Activated T-cell treated with anti-CD3 and anti-CD28 coated beads, Interleukin-2, amount 50 U/mL, for 72 hours (primary cell): ENCODE measurements at places on chromosomes 11 and 22. TPM values are rescaled to one million over a fixed set of nuclear protein-coding genes. Genes with fewer than 3 reads are reported as not detected.
A peak's percentile ranks its signal among the peaks of the same experiment; 100 is the strongest.

- DNase-seq = peak; percentile 62
- H3K36me3 ChIP-seq = no peaks in the 10 kb centered on the region
- H3K27ac ChIP-seq = peak overlapping the region; percentile 39
- peak overlapping the region; percentile 44 for H3K4me3 ChIP-seq
- H3K27me3 ChIP-seq = no peaks in the 10 kb centered on the region
Observed at GRCh38 chr11:74926304-74927030, 22.4 kb downstream of the XRRA1 start.

- H3K4me1 ChIP-seq = peaks cover 91% of the 10 kb centered on the region
- H3K27me3 ChIP-seq = no peaks in the 10 kb centered on the region
- H3K27ac ChIP-seq = peak overlapping the region; percentile 89
Observed at GRCh38 chr11:96228473-96228891, 114.5 kb downstream of the MAML2 start.

DNA sequence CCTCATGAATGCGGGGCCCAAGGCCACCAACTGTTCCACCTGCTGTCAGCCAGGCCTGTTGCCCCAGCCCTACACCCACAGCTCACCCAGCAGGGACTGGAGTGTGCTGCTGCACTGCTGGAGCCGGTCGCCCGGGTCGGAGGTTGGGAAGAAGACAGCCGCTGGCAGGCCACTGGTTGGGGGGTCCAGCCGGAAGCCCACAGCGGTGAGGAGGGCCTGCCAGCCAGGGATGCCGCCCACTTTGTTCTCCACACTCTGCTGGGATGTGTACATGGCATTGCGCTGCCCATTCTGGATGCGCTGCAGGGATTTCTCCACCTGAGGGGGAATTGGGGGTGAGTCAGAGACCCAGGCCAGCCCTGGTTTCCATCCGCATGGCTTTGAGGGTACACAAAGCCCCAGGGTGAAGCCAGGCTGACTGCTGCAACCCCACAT, 74.2 kb upstream of the PITPNB start:
- no peaks in the 10 kb centered on the region for H3K36me3 ChIP-seq
- H3K27me3 ChIP-seq = no peaks in the 10 kb centered on the region
- H3K27ac ChIP-seq = no peak overlapping the region
- H3K4me3 ChIP-seq = no peak overlapping the region
- DNase-seq = no peak

GRCh38 chr11:41508121-41508520, 48.7 kb upstream of the LRRC4C start:
- no peak for DNase-seq
- no peaks in the 10 kb centered on the region for H3K27me3 ChIP-seq

The OR51A2 gene
- total RNA-seq = not detected

DNA sequence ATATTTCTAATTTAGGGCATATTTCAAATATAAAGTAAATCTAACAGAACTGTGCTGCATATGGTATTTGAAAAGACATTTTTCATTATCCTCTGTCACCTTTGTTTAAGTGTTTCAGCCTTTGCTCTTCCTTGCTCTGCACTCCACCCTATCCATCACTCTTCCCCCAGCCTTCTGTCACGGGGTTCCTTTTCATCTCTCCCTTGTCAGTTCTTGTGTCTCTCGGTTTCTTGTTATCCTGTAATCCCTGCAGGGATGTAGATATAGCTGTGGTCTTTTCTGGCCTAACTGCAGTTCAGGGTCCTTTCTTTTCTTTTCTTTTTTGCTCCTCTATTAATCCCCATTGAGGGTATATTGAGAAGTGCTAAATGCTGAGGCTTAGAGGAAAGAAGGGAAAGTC, 261.9 kb downstream of the DCDC1 start:
- no peak overlapping the region for H3K4me3 ChIP-seq
- no peaks in the 10 kb centered on the region for H3K4me1 ChIP-seq

GRCh38 chr11:126072141-126072741, 9.6 kb upstream of the CDON start:
- no peak for DNase-seq
- no peaks in the 10 kb centered on the region for H3K36me3 ChIP-seq
- H3K27me3 ChIP-seq = no peaks in the 10 kb centered on the region
- H3K27ac ChIP-seq = no peak overlapping the region

GRCh38 chr22:25081409-25081824, 118.2 kb upstream of the CRYBB3 start:
- peak overlapping the region; percentile 85 for H3K27ac ChIP-seq
- peak; percentile 61 for DNase-seq
- no peaks in the 10 kb centered on the region for H3K36me3 ChIP-seq
- H3K4me3 ChIP-seq = no peak overlapping the region

DNA sequence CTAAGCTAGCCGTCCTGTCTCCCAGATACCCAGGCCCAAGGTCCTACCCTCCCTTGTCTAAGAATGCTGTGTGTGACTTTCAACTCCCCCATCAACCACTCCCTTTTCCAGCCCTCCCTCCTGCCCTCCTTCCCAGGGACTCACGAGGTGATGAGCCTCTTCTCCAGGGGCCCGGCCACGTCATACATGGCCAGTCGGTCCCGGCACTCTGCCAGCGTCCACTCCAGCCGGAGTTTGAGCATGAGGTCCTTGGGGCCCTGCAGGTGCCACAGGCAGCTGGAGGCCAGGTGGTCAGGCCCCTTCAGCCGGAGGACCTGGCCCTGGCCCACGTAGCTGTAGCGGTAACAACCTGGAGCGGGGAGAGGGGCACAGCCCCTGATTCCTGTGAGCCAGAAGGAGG, 20.1 kb downstream of the TMPRSS6 start:
- H3K27ac ChIP-seq = no peak overlapping the region
- H3K4me1 ChIP-seq = peaks cover 32% of the 10 kb centered on the region
- H3K4me3 ChIP-seq = peak overlapping the region; percentile 43
- DNase-seq = no peak
- H3K36me3 ChIP-seq = no peaks in the 10 kb centered on the region

GRCh38 chr22:42664976-42665831, 16.0 kb upstream of the CYB5R3 start:
- H3K27me3 ChIP-seq = peaks cover 8% of the 10 kb centered on the region
- no peak overlapping the region for H3K4me3 ChIP-seq
- H3K4me1 ChIP-seq = peaks cover 1% of the 10 kb centered on the region
- no peak for DNase-seq
- H3K27ac ChIP-seq = no peak overlapping the region

DNA sequence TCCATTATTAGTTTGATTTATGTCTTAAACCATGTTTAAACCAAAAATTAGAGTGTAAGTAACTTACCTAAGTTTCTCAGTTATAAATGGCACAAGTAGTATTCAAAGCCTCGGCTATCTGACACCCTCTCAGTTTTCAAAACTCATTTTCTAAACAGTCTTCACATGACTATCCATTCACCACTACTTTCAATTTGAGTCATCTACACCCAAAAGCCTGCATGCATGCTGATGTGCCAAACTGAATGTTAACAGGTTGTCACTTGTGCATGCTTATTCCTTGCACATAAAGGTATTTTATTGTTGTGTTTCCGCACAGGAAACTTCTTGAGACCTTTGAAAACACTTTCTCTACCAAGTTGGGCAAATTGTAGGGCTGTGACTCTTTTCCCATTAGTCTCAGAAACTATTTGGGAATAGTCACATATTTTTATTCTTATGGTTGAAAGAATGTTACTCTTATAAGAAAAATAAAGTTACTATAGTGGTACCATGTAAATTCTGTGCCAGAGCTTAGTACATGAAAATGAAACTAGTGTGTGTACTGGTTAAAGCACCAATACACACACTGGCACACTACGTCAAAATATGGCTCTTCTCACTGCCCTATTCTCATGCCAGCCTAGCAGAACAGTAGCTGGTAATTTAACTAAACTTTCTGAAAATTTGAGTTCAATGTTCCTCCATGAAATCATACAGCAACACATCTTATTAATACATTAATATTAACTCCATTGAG, 2.2 kb upstream of the OR51E2 start:
- H3K4me3 ChIP-seq = no peak overlapping the region
- no peak overlapping the region for H3K27ac ChIP-seq
- H3K36me3 ChIP-seq = no peaks in the 10 kb centered on the region
- no peak for DNase-seq

- no peaks in the 10 kb centered on the region for H3K36me3 ChIP-seq
- no peak overlapping the region for H3K27ac ChIP-seq
- H3K4me1 ChIP-seq = peaks cover 35% of the 10 kb centered on the region
- DNase-seq = no peak
Observed at GRCh38 chr22:19169002-19169946, 9.3 kb downstream of the SLC25A1 start.

The TTLL8 gene
- not detected for total RNA-seq

The SCUBE1 gene
- not detected for total RNA-seq

The TBX10 gene
- total RNA-seq = not detected

DNA sequence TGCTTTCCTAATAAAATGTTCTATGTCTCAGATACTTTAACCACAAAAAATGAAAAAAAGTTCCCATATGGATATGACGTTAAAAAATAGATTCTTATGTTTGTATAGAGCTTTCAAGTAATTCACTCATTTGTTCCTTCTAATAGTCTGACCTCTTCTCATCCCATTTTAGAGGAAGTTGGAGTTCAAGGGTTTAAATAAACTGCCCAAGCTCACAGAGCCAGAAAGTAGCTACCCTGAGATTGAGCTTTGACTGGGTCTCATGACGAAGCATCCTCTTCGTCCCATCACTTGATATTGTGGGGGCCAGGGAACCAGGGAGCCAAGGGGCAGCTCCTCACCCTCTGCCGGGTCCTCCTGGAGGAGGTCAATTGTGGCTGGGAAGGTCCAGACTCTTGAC, 116.3 kb downstream of the CCDC81 start:
- DNase-seq = no peak
- H3K27ac ChIP-seq = no peak overlapping the region
- no peak overlapping the region for H3K4me3 ChIP-seq

GRCh38 chr11:44471603-44472002, 93.9 kb upstream of the CD82 start:
- no peak overlapping the region for H3K4me3 ChIP-seq
- H3K36me3 ChIP-seq = no peaks in the 10 kb centered on the region
- no peak for DNase-seq
- H3K27ac ChIP-seq = no peak overlapping the region
- no peaks in the 10 kb centered on the region for H3K4me1 ChIP-seq
